Stimulated activated CD4-positive, alpha-beta T cell treated with anti-CD3 and anti-CD28 coated beads, Interleukin-15, amount 100 ng/mL, for 1 hour (primary cell): ENCODE measurements at places on chromosomes 7 and 10.

DNA sequence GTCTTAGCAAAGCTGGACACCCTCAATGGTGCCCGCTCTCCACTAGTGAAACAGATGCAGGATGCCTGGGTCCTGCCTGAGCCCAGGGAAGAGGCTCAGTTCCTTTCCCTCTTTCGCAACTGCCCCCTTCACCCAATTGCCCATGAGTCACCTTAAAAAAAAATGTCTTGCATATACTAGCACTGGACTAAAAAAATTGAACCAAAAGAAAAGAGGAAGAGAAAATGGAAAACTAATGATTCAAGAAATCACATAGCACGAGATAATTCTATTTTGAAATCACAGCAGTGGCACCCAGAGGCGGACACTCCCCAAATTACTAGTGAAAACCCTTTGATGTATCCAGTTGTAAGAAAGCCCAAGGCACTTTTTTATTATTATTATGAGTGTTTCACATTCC, 972.5 kb downstream of the LRMDA start:
- DNase-seq: no peak

- no peak for DNase-seq
Observed at GRCh38 chr7:52021343-52021742, 704.7 kb upstream of the COBL start.

- DNase-seq: no peak
Observed at GRCh38 chr10:72334196-72334824, 20.4 kb downstream of the DNAJB12 start.

DNA sequence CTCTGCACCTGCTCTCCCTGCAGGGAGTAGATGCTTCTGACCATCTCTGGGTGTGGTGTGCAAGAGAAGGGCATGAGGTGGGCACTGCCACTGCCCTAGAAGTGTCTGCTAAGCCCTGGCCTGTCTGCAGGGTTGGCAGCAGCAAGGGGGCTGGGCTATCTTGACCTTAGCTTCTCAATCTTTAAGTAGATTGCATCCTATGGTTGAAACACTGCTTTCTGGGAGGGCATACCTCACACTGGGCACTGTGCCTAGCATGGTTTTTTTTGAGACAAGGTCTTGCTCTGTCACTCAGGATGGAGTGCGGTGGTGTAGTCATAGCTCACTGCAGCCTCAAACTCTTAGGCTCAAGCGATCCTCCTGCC, 54.9 kb downstream of the CLIP2 start:
- no peak for DNase-seq

DNA sequence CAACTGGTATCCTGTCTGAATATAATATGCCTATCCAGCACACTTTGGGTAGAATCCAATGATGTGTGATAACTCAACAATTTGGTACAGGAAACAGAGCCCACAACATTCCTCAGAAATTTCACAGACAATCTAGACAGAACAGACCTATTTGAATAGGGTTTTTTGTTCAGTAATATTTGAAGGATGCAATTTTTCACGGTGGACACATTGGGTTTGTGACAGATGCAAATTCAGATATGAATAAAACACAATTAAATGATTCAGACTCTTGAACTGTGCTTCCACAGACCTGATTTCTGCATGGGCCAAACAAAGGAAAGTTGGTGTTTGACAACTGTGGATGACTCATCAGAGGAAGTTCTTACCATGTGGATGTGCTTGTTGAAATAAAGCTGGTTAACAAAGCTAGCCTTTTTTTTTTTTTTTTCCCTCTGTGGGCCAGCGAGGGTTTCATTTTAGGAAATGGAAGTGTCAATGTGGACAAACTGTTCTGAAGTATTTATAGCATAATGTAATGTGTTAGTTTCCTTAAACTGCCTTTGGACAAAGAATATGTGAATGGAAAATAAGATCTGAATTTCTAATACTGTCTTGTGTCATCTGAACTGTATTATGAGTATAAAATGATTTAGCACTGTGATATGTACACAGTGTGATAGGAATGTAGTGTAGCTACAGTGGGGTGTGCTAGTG, 43.2 kb upstream of the FAM133B start:
- DNase-seq: no peak

DNA sequence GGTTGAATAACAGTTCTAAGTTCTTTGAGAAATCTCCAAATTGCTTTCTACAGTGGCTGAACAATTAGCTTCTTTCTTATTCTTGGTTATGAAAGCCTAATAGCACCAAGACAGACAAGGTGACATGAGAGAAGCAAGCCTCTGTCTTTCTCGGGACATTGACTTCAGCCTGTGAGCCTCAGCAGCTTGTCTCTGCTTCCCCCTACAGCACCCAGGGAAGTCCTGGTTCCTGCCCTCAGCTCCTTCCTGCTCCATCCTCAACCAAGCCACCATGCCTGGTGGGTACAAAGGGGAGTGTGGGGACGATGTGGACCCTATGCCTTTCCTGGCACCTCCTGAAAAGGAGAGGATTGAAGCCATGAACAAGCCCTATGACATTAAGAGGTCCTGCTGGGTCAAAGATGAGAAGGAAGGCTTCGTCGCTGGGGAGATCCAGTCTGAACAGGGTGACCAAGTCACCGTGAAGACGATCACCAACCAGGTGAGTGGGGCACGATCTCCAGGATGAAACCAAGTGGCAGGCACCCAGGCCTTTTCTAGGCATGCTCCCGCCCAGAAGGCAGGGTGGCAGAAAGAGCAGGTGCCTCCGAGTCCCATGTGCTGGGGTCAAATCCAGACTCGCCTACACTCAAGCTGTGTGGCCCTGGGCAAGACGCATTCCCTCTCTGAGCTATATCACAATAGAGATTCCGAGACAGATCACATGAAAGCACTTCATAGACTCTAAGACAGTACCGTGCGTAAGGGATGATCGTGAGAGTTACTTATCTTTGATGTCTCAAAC, 30.8 kb upstream of the KPNA7 start:
- DNase-seq: no peak

GRCh38 chr10:13848520-13849445, 262.0 kb downstream of the PRPF18 start:
- no peak for DNase-seq

DNA sequence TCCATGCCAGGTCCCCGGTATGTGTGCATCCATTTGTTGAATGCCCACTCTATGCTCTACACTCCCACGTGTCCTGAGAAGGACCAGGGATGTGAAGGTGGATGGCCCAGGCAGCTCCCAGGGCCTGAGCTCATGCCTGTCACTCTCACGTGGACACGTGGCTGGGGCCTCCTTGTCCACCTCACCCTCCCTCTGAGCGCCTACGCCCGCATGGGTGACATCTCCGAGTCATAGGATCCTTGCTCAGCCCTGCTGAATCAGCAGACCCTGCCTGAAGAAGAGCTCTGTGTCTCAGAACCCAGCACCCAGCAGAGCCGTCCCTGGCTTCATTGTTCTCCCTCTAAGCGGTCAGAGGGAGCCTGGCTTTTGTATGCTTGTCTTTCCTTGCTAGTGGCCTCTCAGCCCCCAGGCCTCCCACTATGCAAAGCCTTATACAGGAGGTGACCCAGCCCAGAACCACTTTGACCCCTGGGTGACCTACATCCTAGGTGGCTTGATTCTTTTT, 107.9 kb upstream of the PPIF start:
- no peak for DNase-seq

DNA sequence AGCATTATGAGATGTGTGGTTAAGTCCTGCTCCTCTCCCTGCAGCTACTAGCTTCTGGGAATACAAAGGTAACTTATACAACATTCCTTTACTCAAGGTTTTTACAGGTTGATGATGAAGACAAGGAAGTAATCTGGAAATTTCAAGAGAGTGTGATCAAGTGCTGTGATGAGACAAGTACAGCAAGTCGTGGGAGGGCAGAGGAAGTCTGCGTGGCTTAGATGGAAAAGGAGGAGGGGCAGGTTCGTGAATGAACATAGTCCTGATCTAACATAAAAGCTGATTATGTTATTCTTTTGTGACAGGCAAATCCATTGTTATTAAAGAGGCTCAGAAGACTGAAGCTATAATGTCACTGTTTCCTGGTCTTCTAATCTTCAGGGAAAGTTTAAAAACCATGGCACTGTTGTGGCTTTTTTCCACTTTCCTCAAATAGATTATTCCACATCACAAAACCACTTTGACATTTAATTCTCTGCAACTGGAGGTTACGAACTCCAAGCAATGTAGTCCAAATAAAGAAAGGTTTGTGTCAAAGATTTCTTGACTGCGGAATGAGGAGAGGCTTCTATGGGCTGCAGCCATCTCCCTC, 84.1 kb downstream of the CPXM2 start:
- DNase-seq: no peak

GRCh38 chr7:158031867-158032308, 555.7 kb downstream of the PTPRN2 start:
- DNase-seq: no peak

GRCh38 chr10:48604991-48605508, at the start of gene ARHGAP22:
Gene ARHGAP22 (minus strand): TSS chr10:48605073. CDS start chr10:48604796, 277 bp downstream.
- no peak for DNase-seq

DNA sequence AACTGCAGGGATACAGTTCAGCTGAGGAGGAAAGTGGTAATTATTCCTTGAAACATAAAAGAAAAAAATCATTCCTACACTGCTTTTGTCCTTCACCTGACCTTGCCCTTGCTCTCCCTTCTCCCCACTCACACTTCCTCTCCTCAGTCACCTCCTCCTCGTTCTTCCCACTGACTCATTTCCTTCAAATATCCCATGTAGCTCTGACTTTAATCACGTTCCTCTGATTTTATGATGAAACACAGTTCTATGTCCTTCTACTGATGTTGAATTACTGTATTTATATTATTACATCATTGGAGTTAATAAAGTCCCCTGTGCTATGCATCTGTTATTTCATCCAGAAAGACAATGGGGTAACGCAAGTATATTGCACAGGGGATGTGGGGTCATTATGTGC, 575.6 kb downstream of the POM121L12 start:
- no peak for DNase-seq
